ENCODE measurements at places on chromosomes 12 and 14.

DNA sequence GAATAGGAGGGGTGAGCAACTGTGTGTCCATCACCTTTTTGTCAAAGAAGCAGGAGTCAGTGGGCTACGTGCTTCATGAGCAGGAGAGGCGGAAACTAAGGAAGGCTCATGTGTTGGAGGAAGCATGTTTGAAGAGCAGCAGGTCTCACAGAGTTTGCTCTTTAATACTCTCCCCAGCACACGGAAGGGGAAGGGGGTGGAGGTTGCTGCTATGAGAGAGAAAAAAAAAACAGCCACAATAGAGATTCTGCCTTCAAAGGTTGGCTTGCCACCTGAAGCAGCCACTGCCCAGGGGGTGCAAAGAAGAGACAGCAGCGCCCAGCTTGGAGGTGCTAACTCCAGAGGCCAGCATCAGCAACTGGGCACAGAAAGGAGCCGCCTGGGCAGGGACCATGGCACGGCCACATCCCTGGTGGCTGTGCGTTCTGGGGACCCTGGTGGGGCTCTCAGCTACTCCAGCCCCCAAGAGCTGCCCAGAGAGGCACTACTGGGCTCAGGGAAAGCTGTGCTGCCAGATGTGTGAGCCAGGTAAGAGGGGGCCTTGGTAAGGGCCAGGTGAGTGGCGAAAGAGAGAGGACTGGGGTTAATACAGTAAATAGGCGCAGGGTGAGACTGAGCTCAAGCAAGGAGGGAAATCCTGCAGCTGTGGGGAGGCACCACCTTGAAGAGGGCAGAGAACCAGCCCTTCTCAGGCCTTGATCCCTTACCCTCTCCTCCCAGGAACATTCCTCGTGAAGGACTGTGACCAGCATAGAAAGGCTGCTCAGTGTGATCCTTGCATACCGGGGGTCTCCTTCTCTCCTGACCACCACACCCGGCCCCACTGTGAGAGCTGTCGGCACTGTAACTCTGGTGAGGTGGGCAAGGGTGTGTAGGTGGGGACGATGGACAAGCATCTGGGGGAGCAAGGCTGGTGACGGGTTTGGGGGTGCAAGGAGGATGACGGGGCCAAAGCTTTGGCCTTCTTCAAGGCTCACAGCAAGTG, at the start of gene CD27:
TSS of gene CD27 (plus strand) at position 252 of the 985 bp plus-strand sequence. CDS start at position 393, 141 bp downstream.
- DNase-seq, result no peak

GRCh38 chr12:69834147-69834546, 9.1 kb downstream of the MYRFL start:
- DNase-seq, result no peak

DNA sequence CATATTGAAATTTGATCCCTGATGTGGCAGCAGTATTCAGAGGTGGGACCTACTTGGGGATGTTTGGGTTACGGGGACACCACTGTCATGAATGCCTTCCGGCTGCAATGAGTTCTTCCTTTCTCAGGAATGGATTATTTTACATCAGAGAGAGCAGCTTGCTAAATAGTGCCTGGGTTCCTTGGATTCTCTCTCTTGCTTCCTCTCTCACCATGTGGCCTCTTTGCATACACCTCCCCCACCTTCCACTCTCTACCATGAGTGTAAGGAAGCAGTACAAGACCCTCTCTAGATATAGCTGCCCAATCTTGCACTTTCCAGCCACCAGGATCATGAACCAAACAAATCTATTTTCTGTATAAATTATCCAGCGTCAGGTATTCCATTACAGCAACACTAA, 15.4 kb upstream of the SCAF11 start:
- no peak for DNase-seq

GRCh38 chr14:83253870-83254269, 1720.2 kb upstream of the SEL1L start:
- DNase-seq, result no peak

DNA sequence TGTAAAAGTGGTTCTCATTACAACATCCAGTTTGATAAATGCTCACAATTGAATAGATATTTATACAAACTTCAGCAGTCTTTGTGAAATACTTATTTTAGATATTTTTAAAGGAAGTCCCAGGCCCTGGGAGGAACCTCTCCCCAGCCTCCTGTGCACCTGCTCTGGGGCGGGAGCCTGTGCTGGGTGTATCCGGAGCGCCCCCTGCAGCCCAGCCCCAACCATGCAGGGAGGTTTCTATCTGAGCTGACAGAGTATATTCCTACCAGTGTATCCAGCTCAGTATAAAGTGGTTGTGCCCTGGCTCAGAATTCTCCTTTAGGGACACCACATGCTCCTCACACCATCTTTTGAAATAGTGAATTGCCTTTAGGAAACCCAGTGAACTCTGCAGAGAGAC, 851.8 kb downstream of the TMEM121 start:
- DNase-seq, result peak; percentile 33

DNA sequence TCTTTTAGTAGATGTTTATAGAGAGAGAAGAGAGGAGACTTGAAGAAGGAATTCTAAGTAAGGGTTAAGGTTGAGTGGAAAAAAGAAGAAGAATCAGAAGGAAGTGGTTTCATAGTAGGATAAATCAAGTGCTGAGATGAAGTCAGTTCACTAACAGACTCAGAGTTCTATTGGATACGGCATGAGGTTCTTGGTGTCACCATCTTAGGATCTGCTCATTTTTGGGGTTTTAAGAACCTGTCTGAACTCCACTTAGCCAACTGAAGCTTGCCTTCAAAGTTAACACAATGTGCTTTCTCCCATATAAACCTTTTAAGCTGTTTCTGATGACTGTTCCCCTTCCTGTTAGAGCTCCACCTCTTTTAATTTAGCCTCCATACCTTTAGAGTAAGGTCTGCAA, 152.6 kb downstream of the PRKCH start:
- DNase-seq, result no peak

Measured in GM13976 (cell line).